ENCODE measurements at places on chromosomes 5 and 9.

DNA sequence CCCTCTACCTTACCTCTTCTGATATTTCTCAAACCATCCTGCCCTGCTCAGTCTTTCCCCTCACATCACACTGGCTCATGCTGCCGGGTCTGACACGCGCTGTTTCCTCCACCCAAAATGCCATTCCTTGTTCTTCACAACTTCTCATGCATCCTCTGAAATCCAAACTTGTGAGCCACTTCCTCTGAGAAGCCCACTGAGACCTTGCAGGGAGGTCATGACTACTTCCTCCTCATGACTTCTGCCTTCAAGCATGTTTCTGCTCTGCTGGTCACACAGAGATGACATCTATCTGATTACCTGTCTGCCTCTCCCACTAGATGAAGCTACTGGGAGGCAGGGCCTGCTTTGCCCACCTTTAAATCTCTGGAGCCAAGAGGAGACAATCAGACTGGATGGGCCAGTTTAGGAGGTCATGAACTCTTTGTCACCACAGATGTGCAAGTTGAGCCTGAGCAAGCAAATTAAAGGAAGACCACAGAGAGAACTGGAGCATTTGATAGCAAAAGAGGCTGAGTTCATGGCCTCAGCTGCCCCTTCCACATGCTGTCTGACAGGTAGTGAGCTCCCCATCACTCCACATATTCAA is 119.8 kb upstream of the TBC1D2 start:
- no peak for DNase-seq

DNA sequence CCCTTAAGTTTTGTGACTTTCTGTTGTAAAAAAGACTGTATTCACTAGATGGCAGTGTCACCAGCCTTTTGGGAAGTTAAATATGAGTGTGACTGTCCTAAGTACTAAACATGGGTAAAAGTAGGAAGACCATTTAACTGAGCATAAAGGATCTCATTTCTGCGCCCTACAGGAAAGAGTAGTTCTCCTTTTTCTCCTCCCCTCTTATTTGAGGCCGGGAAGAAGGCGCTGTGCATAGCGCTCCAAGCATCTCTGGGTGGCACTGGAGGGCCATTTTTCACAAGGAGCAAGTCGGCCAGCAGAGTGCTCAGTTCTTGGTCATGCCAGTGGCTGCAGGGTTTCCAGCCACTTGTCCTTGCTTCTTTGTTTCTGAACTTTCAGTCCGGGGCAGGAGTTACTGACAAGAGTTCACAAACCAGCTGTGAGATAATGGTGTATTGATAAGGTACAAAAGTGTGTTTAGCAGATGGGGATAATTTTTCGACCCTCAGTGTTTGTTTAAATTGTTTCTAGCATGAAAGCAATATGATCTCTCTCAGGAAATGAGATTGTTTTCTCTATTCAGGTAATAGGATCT is 227.6 kb upstream of the DMRT1 start:
- DNase-seq = no peak

- DNase-seq = no peak
Observed at GRCh38 chr9:108780942-108781734, 74.6 kb downstream of the ACTL7B start.

DNA sequence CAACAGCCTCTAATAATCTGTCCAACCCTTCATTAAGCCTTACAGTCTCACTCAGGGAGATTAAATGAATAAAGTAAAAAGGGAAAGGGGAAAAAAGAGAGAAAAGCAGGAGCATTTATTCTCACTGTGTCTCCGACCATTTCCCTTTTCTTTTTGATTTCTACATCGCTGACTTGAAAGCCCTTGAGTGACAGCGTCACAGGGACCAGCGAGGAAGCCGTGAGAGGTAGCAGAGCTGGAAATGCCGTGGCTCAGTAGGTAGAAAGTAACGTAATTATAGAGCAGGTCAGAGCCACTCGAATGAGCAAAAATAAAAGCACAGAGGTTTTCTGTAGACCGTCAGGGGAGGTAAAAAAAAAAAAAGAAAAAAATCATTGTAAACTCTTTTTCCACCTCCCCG is 52.4 kb downstream of the ASS1 start:
- DNase-seq = no peak

DNA sequence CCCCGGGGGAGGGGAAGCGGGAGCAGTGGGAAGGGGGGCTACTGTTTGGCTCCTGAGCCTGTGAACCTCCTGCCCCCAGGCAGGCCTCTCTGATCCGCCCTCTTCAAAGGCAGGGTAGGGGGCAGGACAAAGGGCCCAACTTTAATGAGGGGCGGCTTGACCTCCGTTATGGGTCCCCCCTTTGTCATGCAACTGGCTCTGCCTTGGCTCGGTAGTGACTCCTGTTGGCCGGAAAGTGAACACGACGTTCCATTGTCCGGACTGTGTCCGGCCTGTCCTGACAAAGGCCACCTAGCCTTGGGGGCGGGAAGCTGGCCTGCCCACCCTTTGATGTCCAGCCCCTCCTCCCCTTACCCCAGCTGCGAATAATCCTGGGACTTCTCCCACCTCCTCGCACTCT is 1.3 kb downstream of the CDX1 start:
- DNase-seq = no peak

- no peak for DNase-seq
Observed at GRCh38 chr5:119037496-119038215, 33.2 kb upstream of the DMXL1 start.

GRCh38 chr5:1792842-1793266 is 6.8 kb downstream of the MRPL36 start:
- DNase-seq = peak; percentile 49

GRCh38 chr5:6737043-6737941 is 24.1 kb downstream of the TENT4A start:
- DNase-seq = no peak

DNA sequence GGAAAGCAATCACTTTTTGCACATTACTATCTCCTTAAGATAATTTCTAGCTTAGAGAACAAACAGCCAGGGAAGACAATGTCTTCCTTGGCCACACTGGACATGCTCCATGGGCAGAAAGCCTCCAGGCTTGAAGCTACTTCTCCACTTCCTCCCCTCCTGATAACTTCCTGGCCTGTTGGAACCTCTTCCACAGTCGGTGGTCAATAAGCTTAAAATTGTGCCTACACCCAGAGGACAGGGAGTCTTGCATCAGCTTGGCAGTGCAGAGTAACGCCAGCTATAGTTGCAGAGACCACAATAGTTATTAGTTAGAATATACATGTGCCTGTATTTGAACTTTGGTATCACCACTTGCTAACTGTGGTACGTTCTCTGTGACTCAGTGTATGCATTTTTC is 58.1 kb upstream of the ABCA1 start:
- DNase-seq = no peak

- no peak for DNase-seq
Observed at GRCh38 chr9:126171641-126172040, 155.0 kb upstream of the MVB12B start.

DNA sequence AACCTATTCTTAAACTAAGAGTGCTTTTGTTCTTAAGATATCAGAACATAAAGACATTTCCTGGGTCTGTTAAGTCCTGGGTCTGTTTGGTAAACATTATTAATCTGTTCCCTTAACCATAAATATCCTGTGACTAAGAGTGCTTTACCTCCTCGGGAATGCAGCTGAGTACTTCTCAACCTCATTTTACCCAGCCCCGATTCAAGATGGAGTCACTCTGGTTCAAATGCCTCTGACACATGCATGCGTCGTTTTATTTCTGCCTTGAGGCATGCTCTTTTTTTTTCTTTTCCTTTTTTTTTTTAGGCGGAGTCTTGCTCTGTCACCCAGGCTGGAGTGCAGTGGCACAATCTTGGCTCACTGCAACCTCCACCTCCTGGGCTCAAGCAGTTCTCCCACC is 39.8 kb upstream of the FBXL17 start:
- no peak for DNase-seq

GRCh38 chr5:36505021-36505420 is 101.4 kb upstream of the SLC1A3 start:
- DNase-seq = no peak

DNA sequence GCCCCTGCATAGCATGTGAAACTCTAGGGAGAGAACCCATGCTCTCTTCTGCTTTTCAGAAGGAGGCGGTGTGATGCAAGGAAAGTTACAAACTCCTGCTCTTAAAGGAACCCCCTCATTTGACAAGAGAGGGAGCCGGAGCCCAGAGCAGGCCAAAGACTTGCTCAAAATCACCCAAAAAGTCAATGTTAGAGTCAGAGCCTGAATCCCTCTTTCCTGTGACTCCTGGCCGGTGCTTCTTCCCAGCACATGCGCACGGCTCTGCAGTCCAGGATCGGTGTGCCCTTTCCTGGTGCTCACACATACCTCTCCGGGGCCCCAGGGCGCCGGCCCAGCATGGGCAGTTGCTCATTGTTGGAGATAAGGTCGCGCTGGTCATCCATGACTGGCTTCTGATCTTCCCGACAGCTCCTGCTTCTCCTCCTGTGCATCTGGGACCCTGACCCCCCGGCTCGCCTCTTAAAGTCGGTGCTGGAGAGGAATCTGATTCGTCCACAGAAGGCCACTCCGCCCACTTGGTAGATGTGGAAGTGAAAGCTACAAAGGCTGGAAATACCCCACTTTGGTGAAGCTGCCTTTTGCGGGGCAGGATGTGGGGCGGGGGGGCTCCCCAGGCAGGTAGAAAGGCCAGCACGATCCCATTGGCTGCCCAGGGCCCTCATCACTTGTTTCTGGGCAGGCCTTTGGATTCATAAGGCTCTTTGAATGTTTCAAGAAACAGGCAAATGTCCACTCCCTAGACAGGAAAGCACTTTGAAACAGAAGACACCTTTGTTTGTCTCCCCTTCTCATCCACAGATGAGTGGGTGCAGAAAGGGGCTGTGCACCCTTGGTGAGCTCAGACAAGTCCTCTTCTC is at the start of gene CD74:
TSS of gene CD74 (minus strand) at position 592 of the 857 bp plus-strand sequence. CDS start at position 431, 161 bp downstream.
- DNase-seq = peak; percentile 82

- no peak for DNase-seq
Observed at GRCh38 chr5:14762549-14763216, 98.2 kb downstream of the OTULIN start.

DNA sequence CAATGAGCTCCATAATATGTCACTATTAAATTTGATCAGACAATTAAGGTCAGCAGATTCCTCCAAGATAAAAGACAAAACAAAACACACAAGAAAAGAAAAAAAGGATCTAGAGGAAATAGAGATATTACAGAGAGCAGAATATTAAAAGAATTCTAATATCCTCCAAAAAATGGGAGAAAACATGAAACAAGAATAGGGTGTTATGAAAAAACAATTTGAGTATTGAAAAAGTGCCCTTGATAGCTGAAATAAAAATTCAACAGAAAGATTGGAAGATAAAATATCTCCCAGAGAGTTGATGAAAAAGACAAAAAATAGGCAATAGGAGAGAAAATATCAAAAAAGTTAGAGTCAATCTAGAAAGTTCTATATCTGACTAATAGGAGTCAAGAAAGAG is 44.8 kb upstream of the LHFPL2 start:
- DNase-seq = no peak

DNA sequence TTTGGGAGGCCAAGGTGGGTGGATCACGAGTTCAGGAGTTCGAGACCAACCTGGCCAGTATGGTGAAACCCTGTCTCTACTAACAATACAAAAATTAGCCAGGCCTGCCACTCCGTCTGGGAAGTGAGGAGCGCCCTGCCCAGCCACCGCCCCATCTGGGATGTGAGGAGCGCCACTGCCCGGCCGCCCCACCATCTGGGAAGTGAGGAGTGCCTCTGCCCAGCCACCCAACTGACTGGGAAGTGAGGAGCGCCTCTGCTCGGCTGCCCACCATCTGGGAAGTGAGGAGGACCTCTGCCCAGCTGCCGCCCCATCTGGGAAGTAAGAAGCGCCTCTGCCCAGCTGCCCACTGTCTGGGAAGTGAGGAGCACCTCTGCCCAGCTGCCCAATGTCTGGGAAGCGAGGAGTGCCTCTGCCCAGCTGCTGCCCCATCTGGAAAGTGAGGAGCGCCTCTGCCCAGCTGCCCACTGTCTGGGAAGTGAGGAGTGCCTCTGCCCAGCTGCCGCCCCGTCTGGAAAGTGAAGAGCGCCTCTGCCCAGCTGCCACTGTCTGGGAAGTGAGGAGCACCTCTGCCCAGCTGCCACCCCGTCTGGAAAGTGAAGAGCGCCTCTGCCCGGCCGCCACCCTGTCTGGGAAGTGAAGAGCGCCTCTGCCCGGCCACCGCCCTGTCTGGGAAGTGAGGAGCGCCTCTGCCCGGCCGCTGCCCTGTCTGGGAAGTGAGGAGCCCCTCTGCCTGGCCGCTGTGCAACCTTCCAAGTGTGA is 5.3 kb downstream of the ALDH7A1 start:
- DNase-seq = no peak

All from activated CD8-positive, alpha-beta memory T cell treated with anti-CD3 and anti-CD28 coated beads for 48 hours (primary cell).